ENCODE measurements at places on chromosomes 12 and 14. TPM values are rescaled to one million over a fixed set of nuclear protein-coding genes. Genes with fewer than 3 reads are reported as not detected.

The SLC38A2 gene
- 157 TPM for total RNA-seq

The WNT5B gene
- 2.0 TPM for total RNA-seq

- DNase-seq: no peak
Measured at GRCh38 chr12:2693244-2693860, 101.4 kb upstream of the FKBP4 start.

- DNase-seq: no peak
Measured at GRCh38 chr12:89448526-89448925, 76.1 kb downstream of the GALNT4 start.

- no peak for DNase-seq
Measured at GRCh38 chr12:52532636-52533035, 12.4 kb upstream of the KRT5 start.

GRCh38 chr12:119894916-119895315 is 17.8 kb upstream of the CIT start:
- no peak for DNase-seq

DNA sequence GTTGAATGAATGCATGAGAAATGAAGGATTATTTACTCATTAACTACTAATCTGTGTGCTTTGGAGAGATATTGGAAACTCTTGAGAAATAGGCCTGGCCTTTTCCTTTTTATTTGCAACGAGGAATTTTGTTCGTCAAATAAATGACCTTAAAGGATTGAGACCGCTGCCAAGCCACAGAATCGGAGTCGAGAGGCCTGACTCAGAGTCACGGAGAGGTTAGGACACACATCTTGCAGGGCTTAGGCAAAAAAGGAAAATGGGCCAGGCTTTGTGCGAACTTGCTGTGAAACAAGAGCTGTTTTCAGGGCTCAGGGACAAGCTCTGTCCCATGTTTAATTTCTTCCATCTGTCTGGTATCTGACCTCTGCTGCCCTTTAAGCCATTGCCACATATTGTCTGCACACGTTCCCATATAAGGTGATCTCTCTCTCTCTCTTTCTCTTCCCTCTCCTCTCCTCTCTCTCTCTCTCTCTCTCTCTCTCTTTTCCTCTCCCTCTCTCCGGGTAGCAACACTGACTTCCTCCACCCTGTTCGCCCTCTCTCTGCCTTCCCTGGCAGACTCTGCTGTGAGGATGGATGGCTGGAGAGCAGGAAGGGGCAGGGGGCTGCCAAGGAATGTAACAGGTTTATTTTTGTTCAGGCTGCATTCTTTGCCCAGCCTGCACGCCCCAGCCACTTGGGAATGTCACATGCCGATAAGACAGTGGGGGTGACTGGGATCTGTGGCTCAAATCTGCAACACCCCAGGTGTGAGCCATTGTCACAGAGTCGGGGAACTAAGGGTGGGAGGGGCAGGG is 14.9 kb upstream of the IFT81 start:
- no peak for DNase-seq
